Osteocyte (in vitro differentiated cells): ENCODE measurements at places on chromosomes 5 and 9. TPM values are rescaled to one million over a fixed set of nuclear protein-coding genes. Genes with fewer than 3 reads are reported as not detected.

DNA sequence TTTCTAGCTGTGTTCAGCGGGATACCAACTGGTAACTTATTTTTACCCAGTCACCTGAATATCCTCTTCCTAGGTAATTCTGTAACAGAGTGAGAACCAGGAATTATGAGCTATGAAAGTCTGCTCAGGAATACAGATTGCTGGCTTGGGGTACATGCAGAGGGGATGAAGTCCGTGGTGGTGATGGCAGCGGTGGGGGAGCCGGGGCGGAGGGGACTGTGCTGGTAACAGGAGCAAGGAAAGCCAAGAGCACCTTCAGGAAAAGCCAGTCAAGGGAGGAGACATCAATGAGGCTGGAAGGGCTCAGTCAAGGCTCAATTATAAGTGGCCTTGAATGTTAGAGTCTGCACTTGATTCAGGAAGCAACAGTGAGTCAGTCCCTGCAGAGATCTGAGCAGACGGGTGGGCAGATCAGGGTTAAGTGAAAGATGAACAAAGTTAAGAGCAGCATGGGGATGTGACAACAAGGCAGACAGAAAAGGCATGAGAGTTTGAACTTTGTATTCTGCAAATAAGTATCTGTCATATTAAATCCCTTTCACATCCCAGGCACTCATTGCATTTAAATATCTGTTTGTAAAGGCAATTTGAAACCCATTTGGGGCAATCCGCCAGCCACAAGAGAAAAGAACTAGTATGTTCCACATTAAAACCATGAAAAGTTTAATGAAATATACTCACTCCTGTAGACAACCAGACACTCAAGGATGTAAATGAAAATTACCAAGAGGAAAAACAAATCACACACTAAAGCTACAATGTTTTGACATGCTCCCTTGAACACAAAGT is 101.2 kb downstream of the TTC39B start:
- H3K27ac ChIP-seq = no peak overlapping the region
- peaks cover 32% of the 10 kb centered on the region for H3K36me3 ChIP-seq
- DNase-seq = no peak
- no peak overlapping the region for H3K4me3 ChIP-seq

DNA sequence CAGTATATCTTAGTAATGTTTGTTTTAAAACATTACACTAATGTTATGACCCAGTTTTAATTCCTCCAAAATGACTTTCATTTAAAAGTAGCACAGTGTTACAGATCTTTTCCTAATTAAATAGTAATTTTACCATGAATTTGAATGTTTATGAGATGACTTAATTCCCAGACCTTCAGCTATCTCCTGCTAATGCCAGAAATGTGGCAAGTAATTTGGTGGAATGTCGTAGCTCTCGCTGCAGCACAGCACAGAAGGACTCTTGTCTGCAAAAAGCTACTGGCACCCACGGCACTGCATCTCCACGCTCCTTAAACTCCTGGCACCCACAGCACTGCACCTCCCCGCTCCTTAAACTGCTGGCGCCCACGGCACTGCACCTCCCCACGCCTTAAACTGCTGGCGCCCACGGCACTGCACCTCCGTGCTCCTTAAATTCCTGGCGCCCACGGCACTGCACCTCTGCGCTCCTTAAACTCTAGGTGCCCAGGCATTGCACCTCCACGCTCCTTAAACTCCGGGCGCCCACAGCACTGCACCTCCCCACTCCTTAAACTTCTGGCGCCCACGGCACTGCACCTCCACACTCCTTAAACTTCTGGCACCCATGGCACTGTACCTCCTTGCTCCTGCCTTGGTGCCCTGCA is 163.1 kb downstream of the CDK5RAP2 start:
- peaks cover 33% of the 10 kb centered on the region for H3K36me3 ChIP-seq
- H3K27ac ChIP-seq = no peak overlapping the region
- DNase-seq = no peak
- H3K27me3 ChIP-seq = no peaks in the 10 kb centered on the region

- H3K4me3 ChIP-seq = no peak overlapping the region
- H3K27ac ChIP-seq = no peak overlapping the region
- H3K36me3 ChIP-seq = no peaks in the 10 kb centered on the region
- H3K27me3 ChIP-seq = peaks cover 47% of the 10 kb centered on the region
Observed at GRCh38 chr5:58498340-58498942, 7.2 kb downstream of the GAPT start.

The HTR1A gene
- not detected in 2 replicates for total RNA-seq

The DIPK1B gene
- total RNA-seq = 11.4 and 11.5 TPM in 2 replicates
